ENCODE measurements at places on chromosomes 12 and 14.

GRCh38 chr14:66008631-66009030 is 477.5 kb upstream of the CCDC196 start:
- DNase-seq: no peak

DNA sequence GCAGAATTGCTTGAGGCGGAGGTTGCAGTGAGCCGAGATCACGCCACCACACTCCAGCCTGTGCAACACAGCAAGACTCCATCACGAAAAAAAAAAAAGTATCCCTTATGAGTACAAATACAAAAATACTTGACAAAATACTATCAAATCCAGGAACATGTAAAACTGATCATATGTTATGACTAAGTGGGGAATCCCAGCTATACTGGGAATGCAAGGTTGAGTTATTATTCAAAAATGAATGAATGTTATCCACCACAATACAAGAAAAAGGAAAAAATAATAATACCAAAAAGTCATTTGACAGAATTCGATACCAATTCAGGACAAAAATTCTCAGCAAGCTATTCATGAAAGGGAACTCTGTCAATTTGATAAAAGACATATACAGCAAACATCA is 32.6 kb downstream of the MOK start:
- no peak for DNase-seq

DNA sequence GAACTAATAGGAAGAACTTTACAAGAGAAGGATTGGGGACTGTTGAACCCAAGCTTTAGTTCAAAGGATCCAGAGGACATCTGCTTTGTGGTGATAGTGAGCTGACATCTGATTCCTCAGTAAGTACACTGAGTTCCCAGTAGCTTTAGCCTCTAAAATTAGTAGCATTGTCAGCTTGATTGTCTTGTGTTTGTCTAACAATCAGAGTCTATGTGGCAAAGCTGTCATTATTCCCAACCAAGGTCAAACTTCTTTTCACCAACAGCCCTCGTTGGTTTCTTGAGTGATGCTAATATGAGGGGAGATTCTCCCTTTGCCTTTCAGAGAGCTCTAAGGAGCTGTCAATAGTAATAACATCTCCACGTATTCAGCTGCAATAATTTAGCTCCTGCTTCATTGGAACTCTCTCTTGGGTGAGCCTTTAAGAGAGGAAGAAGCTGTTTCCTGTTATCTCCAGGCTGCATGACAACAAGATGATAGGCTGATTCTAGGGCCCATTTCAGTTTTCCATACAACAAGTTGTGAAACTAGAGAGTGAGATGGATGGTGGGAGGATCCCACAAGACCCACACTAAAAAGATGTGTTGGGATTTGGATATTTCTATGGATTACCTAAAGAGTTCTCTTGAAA is 46.7 kb downstream of the TGFB3 start:
- no peak for DNase-seq

DNA sequence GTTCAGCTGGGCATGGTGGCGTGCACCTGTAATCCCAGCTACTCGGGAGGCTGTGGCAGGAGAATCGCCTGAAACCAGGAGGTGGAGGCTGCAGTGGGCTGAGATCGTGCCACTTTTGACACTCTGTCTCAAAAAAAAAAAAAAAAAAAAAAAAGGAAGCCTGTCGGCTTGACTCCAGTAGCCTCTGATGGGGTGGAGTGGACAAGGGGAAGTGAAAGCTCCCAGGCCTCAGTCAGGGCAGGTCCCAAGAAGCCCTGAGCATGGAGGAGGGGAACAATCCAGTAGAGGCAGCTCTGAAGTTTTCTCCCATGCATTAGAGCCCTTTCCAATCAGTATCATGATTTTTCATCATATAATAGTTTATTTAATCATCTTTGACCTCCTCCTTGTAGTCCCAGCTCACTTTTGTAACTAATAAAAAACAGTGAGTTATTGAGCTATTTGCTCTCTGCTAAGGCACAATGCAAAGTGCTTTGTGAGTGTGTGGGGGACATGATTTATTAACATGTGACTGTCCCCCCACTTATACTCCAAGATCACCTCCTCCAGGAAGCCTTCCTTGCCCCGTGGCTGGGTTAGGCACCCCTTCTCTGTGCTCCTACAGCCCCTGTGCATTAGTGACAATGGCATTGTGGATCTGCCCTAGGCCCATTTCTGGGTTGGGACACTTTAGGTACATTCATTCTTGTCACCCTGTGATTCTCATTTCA is 4.7 kb upstream of the SSH1 start:
- DNase-seq: no peak

GRCh38 chr12:2654311-2654710 is 140.5 kb upstream of the FKBP4 start:
- DNase-seq: no peak

GRCh38 chr12:22657538-22657937 is 32.6 kb downstream of the ETNK1 start:
- no peak for DNase-seq

- DNase-seq: no peak
Measured at GRCh38 chr14:60760644-60761364, 26.2 kb downstream of the MNAT1 start.

GRCh38 chr12:77315407-77315806 is 250.0 kb upstream of the E2F7 start:
- DNase-seq: no peak

- no peak for DNase-seq
Measured at GRCh38 chr12:11727133-11727664, 77.7 kb downstream of the ETV6 start.

GRCh38 chr12:16347391-16348298 is at the start of gene MGST1:
TSS of gene MGST1 (plus strand) at chr12:16347645. CDS start at chr12:16354253, 6,608 bp downstream.
- DNase-seq: no peak

- no peak for DNase-seq
Measured at GRCh38 chr14:102078831-102079699, 7.8 kb downstream of the HSP90AA1 start.

- DNase-seq: no peak
Measured at GRCh38 chr14:21525571-21525961, 580 bp downstream of the SALL2 start.

- DNase-seq: no peak
Measured at GRCh38 chr12:25992026-25992782, 33.7 kb downstream of the RASSF8 start.

GRCh38 chr14:88870777-88871176 is 46.3 kb downstream of the TTC8 start:
- DNase-seq: no peak

GRCh38 chr12:68739891-68740290 is 6.1 kb upstream of the SLC35E3 start:
- DNase-seq: no peak

- DNase-seq: no peak
Measured at GRCh38 chr12:31246470-31246850, 79.5 kb downstream of the SINHCAF start.

DNA sequence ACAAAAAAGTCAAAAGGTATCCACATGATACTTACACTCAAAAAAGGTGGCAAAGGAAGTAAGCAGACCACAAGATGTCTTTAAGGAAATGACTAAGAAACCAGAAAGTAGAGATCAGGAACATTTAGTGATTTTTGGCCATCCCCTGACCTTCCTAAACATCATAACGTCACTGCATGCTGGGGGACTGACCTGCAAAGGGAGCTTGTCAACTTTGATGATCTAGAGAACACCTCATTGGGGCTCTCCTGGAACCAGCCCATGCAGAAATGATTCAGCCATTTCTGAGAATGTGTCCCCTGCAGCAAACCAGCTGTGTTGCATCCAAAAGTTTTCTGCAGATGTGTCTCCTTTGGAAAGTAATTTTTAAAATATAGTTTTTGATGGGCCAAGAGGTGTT is 152.2 kb upstream of the RASSF8 start:
- no peak for DNase-seq

DNA sequence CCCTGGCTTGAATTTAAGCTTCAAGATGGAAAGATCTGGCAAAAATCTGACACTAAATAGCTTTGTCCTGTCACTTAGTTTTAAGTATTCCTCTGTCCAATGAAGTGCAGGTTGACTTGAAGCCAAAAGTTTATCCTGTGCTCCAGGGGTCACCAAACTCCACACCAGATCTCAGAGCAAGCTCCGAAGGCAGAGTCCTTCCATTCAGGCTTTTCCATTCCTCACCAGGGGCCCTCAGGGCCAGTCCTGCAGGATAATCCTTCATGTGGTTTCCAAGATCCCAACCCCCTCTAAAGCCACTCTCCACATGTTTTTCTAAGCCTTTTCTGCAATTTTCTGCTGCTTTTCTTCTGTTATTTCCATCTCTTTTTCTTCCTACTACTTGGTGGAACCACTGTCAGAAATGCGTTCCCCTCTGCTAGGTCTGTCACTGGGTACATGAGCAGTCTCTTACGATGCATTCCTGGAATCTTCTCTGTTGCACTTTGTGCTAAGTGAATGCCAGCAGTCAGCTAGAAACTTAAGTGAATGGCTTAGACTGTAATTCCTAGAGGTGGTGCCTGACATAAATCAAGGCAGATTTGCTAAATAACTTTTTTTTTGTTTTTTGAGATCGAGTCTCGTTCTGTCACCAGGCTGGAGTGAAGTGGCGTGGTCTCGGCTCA is 251.4 kb downstream of the MSRB3 start:
- DNase-seq: no peak

DNA sequence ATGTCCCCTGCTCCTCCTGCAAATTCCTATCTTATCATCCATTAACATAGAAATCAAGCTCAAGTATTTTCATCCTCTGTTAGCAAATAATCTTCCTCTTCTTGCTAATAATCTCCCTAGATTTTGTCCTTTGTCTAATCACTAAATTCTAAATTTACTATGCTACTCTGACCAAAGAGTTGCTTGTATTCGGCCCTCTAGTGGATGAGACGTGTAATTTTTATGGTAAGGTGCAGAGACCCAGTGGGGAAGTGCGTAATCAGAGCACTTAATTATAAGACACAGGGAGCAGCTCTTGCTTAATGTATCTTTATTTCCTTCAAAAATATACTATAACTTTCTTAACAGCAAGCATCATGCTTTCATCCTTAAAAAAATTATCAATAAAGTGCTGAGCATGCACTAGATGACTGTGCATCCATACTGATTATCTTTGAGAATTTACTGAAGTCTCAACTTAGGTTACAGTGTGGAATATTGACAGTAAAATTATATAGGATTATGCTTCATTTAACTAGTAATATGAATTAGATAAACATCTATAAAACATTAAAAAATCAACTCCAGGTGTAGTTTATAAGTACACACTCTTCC is 212.6 kb downstream of the SLC16A7 start:
- DNase-seq: no peak

GRCh38 chr12:64236549-64236948 is 14.5 kb upstream of the KICS2 start:
- no peak for DNase-seq

DNA sequence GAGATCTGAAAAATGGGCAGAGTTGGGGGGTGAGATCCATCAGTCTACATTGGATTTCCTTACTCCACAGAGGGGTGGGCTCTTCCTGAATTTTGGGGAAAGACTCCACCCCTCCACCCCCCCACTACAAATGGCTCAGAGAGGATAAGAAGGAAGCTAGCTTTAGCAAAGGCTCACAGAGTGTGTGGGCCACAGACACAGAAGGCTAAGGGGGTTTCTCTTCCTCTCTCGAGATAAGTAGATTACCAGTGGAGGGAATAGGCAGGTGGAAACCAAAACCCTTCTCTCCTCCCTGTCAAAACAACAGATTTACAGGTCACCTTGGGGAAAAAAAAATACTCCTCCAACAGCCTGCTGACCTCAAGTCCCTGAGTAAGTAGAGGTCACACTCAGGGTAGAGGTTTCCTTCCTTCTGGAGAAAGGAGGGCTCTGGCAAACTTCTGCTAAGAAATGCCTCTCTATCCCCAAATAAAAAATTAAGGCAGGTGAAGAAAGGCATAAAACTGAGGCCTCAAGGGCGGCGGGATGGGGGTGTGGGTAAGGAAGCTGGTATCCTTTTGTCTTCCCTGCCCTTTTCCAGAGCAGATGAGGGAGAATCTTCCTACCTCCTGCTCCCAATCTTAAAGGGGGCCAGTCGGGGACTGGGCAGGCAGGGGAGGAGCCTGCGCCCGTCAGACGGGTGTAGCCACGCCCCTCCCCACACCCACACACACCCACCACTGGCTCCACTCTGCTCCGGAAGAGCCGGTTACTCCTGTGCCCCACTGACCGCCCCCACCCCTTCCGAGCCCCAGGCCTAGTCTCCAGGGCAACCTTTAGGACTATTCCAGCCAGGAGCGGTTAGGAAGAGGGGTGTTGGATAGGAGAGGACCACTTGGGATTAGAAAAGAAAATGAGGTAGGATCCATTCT is 1.9 kb upstream of the BAZ2A start:
- DNase-seq: no peak

DNA sequence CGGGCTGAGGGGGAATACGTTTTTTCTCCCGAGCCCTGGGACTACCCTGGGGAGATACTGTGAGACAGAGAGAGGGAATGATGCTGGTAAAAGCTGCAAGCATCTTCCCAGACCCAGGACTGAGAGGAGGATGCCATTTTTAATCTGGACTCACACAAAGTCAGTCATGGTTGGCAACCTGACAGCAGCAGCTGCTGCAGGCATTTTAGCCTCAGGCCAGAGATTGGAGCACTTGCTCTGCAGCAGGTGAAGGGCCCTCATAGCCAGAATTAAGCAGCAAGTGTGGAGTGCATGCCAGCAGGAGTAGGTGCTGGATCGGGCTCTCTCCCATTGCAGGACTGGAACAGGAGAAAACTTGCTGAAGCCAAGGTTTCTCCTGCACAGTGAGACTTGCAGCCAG is 361.1 kb upstream of the CLEC14A start:
- no peak for DNase-seq

- DNase-seq: no peak
Measured at GRCh38 chr14:99236386-99237138, 35.4 kb downstream of the BCL11B start.

GRCh38 chr12:53948650-53949593 is 5.8 kb upstream of the HOXC12 start:
- DNase-seq: no peak

DNA sequence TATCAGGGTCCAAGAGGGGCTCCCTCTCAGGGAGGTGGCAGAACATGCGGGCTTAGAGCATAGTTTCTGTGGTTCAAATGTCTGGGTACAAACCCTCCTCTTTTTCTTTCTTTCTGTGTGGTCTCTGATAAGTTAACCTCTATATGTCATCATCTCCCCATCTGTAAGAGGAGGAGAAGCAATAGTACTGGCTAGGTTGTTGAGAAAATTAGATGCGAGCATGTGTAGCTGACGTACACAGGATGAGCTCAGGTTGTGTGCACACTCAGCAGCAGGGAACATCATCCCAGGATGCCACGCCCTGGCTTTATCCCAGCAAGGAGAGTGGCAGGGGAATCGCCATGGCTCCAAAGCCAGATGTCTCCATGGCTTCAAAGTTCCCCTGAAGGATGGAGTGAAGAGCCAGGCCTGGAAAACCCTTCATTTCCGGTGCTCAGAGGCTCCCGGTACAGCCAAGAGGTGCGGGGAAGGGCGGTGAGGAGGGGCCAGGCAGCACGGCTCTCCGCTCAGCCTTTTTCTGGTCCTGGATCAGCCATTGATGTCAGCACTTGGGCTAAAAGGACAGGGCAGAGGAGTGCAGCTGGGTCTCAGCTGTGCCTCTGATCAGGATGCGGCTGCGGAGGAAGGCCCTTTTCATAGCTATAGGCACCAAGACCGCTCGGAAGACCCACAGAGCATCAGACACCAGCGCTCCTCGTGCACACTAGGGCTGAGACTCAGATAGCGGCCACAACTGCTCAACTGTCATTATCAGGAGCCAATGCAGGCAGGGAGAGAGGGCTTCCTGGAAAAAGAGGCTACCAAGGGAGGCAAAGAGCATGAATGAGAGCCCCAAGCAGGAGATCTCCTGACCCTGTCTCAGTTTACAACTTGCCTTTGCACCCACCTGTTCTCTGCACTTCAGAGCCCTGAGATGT is 41.5 kb downstream of the ARL6IP4 start:
- no peak for DNase-seq

GRCh38 chr12:123389560-123390351 is 5.8 kb downstream of the KMT5A start:
- no peak for DNase-seq
